Glutamatergic neuron (in vitro differentiated cells): ENCODE measurements at places on chromosomes 13 and 19.

DNA sequence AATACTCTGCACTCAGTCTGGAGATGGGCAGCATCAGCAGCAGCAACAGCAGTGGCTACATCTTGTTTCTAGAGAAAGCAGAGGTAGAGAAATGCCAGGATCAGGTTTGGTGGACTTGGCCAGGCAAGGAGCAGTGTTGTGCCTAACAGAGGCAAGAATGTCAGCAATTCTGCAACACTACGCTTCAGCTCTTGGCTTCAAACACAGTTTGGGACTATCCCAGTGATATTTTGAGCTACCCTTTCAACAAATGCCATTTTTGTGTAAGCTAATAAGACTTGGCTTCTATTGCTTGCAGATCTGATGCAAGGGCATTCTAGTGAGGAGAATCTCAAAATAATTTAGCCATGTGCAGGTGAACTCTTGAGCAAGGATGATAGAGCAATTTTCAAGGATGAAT lies 271.3 kb downstream of the PCDH20 start:
- DNase-seq: no peak

DNA sequence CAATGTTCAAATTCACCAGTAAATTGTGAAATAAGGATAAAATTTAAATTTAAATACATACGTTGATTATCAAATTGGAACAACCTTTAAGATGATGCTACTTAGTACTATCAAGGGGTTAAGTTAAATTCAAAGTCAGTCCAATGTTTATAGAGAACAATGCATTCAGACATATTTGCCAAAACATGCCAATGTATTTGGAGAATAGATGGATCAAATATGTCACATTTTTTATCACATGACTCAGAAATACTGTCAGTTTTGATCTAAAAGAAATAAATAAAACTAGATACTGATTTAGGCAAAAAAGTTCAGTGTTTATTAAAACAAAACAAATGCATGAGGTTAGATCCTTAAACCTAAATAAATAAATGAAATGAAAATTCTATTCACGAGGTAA lies 281.2 kb downstream of the SLITRK5 start:
- DNase-seq: no peak

DNA sequence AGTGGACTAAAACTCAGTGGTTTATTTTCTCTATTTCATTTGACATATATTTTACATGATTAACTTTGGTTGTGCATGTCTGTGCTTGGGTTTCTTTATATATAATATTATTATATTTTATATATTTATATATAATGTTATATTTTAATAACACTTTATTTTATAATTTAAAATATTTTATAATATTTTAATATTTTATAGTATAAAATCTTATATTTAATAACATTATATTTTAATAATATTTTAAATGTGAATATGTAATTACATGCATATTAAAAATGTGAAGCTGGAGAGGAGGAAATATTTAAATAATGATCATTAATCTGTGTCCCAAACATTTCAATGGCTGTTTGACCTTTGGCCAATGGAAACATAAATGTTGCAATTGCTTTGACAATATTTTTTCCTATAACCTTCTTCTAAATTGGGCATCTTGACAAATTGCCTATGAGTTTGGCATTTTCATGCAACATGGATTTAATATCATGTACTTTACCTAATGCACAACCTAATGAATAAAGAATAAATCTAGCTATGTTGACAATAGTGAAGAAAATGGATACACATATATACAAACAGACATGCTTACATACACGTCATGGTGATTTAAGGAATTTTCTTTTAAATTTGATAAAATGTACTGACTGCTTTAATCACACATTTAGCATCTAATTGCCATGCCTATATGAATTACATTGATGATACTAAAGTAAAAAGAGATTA lies 607.1 kb downstream of the SLITRK6 start:
- DNase-seq: no peak

- DNase-seq: no peak
Measured at GRCh38 chr19:49553451-49554271, 25.9 kb downstream of the RCN3 start.

- no peak for DNase-seq
Measured at GRCh38 chr19:8174706-8175105, 25.3 kb upstream of the FBN3 start.
